ENCODE measurements at places on chromosomes 5 and 9.
A peak's percentile ranks its signal among the peaks of the same experiment; 100 is the strongest.

GRCh38 chr5:79436224-79436623 lies 77.7 kb downstream of the HOMER1 start:
- no peak for DNase-seq

GRCh38 chr9:136283291-136284235 lies 20.3 kb downstream of the CCDC187 start:
- peak; percentile 57 for DNase-seq

DNA sequence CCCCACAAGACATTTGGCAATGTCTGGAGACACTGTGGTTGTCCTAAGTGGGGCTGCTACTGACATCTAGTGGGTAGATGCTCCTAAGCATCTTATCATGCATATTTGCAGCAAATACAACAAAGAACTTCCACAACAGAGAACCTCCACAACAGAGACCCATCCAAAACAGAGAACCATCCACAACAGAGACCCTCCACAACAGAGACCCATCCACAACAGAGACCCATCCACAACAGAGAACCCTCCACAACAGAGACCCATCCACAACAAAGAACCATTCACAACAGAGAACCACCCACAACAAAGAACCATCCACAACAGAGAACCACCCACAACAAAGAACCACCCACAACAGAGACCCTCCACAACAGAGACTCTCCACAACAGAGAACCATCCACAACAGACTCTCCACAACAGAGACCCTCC lies 32.8 kb downstream of the ARPC5L start:
- DNase-seq = peak; percentile 13

GRCh38 chr5:112684121-112684520 lies 53.6 kb upstream of the APC start:
- DNase-seq = no peak

- no peak for DNase-seq
Measured at GRCh38 chr5:42879291-42879690, 67.6 kb upstream of the SELENOP start.

- DNase-seq = no peak
Measured at GRCh38 chr9:107620801-107621200, 131.2 kb upstream of the KLF4 start.

- no peak for DNase-seq
Measured at GRCh38 chr5:111225926-111226325, 1.7 kb downstream of the CAMK4 start.

DNA sequence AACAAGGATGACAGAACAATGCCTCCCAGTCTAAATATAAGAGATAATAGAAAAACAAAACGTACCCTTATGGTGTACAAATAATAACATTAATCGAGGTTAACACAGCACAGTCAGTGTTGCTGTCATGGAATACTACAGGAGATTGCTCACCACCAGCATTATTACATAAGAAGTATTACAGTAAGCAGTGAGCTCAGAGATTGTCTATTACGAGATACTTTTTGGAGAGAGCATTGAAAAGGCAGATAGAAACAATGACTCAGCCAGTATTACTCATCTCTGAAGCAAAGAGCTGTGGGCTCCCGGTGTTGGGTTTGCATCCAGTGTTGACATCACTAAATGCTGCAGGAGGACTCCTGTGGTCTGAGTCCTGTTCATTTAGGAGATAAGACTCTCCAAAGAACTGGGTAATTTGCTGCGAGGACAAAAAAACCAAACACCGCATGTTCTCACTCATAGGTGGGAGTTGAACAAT lies 191.9 kb upstream of the SEMA6A start:
- DNase-seq = no peak

- no peak for DNase-seq
Measured at GRCh38 chr9:113599646-113600022, 136.1 kb downstream of the RGS3 start.

- DNase-seq = no peak
Measured at GRCh38 chr9:93126151-93126781, 7.8 kb downstream of the NINJ1 start.

DNA sequence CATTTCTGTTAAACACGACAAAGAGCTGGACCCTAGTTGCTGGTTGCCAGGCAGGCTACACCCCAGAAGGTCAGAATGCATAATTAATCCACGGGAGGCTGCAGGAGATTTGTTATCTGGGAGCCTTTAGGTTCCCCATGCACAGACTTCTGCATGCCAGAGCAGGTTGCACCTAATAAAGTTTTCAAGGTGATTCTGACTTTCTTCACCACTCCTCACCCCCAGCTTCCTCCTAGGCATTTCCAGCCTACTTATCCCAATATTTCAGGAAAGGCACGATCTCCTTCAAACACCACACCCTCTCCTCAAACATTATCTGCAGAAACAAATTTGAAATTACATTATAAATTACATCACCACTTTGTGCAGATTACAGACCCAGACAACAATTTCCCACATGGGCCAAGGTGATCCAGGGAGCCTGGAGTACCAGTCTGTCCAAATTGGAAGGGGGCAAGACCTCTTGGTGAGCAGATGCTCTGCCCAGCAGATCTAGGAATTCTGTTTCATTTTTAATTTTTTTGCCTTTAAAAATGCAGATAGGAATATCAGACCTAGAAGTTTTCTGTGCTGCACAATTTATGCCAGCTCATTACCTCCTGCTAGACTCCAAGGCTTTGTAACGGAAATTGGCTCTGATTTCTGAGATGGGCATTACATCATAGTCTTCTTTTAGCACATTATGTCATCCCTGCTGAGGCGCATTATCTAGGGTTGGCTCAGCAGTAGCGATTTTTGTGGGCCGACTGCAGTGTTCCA lies 363.4 kb upstream of the SLC30A5 start:
- DNase-seq = no peak

- DNase-seq = no peak
Measured at GRCh38 chr5:74177961-74178360, 462.6 kb downstream of the ENC1 start.

DNA sequence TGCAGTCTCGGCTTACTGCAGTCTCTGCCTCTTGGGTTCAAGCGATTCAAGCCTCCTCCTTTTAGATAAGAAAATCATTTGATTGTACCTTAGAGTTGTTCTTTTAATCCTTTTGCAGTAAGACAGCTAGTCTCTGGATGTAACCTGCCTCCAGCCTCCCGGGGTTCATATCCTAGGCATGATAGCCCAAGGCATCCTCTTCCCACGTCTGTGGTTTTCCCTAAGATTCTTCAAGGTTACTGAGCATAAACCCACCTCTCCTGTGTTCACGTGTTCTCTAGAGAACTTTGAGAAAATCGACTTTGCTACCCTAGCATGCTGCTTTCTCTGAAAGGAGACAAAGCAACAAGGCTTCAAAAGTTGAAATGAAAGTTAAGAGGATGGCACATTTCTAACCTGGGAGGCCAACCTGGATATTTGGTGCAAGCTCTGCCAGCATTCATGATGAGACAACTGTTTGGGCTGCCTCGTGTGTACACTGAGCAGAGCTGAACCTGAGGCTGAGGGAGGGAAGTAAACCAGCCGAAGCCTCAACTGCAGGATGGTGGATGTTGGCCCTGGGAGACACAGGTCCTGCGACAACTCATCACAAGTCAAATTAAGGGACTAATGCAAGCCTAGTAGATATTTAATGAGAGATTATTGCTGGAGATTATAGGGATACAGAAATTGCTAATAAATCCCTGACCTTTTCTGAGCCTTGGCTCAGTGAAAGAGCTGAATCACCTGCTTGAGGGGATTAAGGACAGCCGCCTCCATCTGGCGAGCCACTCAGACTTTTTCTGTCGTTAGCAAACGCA lies 261.8 kb downstream of the ARHGAP26 start:
- DNase-seq = no peak

GRCh38 chr9:17204611-17205152 lies 69.8 kb downstream of the CNTLN start:
- DNase-seq = no peak

- DNase-seq = no peak
Measured at GRCh38 chr9:135602789-135603481, 36.4 kb downstream of the GLT6D1 start.

- DNase-seq = no peak
Measured at GRCh38 chr5:14508046-14508445, 73.5 kb upstream of the OTULINL start.

DNA sequence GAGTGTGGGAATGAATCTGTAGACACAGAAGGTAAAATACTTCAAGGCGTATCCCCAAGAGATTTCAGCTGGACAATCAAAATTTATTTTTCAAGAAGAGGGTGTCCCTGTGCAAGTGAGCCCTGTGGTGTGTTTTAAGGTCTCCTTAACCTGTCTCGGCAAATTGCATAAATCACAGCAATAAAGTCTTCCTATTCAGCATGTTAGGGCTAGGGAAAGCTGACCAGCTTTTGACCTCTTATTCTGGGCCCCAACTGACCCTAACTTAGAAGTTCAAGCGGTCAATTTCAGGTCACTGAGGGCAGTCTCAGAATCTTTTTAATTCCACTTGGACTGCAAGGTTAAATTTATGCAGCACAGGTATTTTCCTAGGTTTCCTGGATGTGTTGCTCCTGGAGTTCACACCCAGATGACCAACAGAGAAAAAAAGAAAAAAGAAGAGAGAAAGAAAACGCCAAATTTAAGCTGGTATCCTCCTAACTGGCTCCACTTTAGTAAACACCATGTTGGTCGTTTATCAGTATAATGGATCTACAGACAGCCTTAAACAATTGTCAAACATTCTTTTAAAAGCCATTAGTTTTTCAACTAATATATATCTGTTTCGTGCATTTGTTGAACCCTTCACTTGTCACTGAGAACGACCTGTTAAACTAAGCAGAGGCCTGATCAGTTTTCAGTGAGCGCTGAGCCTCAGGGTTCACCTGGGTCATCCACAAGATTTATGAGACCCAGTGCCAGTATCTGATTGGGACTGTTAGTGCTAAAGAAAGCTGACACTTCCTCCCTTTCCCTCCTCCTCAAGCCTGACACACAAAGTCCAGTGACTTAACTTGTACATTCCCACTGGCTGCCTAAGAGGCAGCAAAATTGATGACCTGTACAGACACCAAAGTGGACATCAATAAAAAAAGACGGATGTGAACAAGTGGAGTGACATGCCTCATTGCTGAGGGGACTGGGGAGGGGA lies 546.1 kb downstream of the NR2F1-AS1 start:
- DNase-seq = no peak

GRCh38 chr9:114080773-114081440 lies 2.8 kb upstream of the AMBP start:
- DNase-seq = no peak

DNA sequence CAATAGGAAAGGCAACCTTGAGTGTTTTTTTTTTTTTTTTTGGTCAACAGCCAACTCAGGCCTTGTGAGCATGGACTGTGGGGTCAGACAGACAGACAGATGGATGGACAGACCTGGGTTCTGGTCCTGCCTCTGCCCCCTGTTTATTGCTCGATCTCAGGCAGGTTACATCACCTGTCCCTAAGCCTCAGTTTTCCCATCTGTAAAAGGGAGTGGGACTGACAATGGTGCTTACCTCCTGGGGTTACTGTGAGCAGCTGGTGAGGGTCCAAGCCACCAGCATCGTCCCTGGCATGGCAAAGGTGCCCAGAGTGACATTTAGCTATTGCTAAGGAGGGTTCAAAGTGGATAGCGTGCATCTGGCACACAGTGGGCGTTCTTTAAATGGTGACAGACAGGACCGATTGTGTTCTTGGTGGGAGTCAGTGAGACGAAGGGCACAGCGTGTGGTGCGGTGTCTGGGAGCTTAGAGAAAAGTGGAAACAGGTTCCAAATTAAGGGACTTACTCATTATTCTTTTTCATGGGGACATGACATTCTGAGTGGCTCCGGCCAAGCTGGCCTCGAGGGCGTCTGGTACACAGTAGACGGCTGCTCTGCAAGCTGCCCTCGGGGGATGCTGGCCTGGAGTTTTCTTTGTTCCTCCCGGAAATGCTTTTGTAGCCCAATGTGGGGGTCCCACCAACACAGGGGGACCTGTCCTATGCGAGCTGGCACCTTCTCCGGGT lies 72.1 kb downstream of the COL27A1 start:
- DNase-seq = no peak

DNA sequence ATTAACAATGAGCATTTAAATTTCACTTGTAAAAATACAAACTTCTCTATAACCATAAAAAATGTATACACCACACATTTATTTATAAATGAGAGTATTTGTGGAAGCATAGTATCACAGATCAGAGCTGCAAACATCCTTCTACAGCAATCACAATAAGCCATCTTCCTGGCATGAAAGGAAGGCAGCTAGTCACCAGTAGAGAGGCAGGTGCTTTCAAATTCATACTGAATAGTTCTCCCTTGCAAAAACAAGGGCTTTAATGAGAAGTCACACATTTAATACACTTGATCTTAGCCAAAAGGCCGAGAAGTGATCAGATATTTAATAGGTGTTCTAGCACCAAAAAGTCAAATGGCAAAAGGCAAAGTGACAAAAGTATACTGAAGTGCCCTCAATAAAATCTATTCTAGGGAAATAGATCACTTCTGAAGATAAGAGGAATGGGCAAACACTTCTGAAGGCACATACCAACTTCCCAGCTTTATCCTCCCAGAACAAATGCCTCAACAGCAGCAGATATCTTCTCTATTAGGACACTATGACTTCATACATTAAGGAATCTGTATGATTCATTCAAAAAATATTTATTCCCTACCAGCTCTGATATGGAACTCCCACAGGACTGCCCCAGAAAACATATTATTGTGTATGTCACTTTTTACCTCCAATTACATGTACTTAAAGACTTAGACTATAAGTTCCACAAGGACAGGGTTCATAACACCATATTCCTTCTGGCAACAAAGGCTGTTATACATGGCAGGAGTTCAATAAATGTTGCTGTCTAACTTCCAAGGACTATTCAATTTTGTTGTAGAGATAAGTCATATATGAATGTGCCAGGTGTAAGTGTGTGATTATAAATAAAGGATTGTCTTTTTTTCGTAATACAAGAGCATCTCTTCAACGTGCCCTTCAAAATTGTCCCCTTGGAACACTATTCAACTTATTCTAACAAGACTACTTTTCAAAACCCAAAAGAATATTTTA lies 31.7 kb downstream of the MAPKAP1 start:
- DNase-seq = no peak

DNA sequence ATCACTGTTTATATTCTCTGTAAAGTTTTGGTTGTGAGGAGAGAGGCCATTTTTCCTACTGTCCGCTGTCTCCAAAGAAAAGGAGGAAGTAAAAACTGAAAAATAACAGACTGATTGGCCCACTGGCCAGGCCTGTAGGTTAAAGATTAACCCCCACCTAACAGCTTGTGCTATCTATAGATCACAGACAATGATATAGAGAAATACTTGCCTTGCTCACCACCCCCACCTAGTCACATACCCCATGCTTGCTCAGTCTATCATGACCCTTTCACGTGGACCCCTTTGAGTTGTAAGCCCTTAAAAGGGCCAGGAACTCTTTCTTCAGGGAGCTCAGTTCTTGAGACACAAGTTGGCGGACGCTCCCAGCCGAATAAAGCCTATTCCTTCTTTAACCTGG lies 357.4 kb downstream of the PRDM9 start:
- no peak for DNase-seq

- DNase-seq = no peak
Measured at GRCh38 chr5:79518718-79519117, 4.8 kb upstream of the HOMER1 start.

- no peak for DNase-seq
Measured at GRCh38 chr9:87682618-87683017, 43.3 kb upstream of the CTSL start.

DNA sequence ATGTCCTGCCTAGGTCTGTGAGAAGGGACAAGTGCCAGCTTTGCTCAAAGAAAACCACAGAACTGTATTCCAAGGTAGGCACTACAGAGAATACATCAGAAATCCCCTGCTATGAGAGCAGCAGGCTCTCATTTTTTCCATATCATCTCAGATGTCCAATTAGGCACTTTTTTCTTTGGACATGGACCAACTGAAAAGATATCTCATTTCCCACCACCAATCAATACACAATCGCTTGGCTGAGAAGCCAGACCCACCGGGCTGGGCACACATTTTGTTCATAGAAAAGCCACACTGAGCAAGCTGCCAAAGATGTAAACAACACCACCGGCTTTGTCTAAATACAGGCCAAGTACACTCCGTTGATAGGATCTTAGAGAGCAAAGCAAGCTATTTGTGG lies 25.9 kb downstream of the STOM start:
- DNase-seq = peak; percentile 54

All from COR-L47 (cell line).